Calu3 (cell line): ENCODE measurements at places on chromosomes 5 and 9. TPM values are rescaled to one million over a fixed set of nuclear protein-coding genes. Genes with fewer than 3 reads are reported as not detected.
A peak's percentile ranks its signal among the peaks of the same experiment; 100 is the strongest.

DNA sequence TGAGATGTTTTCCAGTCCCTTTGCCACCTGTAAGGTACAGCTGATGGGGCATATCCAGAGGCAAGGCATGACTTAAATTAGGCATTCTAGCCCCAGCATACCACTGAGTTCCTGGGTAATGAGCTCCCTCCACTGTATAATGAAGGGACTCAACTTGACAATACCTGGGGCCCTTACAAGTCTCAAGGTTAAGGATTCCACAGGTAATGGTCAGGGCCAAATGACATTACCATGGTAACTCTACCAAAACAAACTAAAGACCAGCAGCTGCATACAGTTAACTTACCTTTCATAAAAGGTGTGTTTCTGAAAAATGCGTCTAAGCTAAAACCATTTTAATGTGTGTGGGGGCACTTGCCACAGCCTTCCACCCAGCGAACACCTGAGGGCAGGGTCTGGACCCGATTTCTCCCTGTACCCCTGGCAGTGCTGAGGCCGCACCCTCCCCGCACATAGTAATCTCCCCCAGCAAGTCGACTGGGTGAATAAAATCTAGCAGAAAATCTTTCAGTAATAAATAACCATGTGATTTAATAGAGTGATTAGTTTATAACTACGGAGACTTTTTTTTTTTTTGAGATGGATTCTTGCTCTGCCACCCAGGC, 24.2 kb downstream of the CCDC69 start:
- no peak for DNase-seq

- DNase-seq = no peak
Observed at GRCh38 chr5:180898621-180899246, at the start of gene BTNL8. TSS of gene BTNL8 (plus strand) at chr5:180899159. CDS start at chr5:180899311, 152 bp downstream.

GRCh38 chr5:65730910-65731309, 8.9 kb downstream of the NLN start:
- no peak for DNase-seq

GRCh38 chr5:137122075-137122474, 377.1 kb downstream of the SPOCK1 start:
- DNase-seq = no peak

GRCh38 chr9:121924700-121925099, 168.4 kb downstream of the TTLL11 start:
- no peak for DNase-seq

DNA sequence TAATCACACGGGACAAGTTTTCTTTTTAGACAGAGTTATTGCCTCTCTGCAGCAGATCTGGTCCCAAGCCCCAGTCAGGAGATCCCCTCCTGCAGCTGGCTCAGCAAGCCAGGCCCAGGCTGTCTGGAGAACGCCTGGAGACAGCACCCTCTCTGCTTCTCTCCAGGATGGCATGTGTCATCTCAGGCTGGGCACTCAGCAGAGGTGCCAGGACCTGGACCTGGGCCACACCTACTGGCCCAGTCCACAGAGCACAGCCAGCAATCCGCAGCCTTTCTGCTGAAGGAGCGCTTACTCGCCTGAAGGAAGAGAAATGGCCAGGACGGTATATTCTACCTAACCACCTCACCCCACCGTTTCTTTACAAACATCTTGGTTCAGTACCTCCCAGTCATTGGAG, 4.7 kb upstream of the TBC1D9B start:
- no peak for DNase-seq

DNA sequence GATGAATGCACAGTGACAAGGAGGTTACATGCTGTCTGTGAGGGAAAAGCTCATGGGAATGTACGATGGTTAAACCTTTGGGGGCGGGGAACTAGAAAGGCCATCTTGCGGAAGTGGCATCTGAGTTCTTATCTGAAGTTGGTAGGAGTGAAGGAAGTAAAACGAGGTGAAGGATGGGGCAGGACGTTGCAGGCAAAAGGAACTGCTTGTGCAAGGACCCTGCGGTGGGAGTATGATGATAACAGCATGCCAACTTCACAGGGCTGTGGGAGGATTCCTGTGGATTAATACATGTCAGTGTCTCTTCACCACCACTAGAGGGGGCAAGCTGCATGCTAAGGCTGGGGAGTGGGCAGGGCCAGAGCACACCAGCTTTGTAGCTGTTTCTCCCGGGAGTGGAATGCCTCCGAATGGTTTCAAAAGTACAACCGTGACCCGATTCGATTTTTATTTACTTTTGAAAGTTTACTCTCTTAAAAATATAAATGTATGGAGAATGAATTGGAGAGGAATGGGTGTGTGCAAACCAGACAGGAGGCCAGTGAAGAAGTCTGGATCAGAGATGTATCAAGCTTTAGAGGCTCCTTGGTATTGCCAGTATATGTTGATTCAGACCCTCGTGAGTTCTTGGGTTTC, 62.5 kb downstream of the CYFIP2 start:
- DNase-seq = peak; percentile 72

- DNase-seq = no peak
Observed at GRCh38 chr9:121171236-121171635, 30.4 kb downstream of the RAB14 start.

- DNase-seq = no peak
Observed at GRCh38 chr5:14429101-14430050, 152.2 kb upstream of the OTULINL start.

DNA sequence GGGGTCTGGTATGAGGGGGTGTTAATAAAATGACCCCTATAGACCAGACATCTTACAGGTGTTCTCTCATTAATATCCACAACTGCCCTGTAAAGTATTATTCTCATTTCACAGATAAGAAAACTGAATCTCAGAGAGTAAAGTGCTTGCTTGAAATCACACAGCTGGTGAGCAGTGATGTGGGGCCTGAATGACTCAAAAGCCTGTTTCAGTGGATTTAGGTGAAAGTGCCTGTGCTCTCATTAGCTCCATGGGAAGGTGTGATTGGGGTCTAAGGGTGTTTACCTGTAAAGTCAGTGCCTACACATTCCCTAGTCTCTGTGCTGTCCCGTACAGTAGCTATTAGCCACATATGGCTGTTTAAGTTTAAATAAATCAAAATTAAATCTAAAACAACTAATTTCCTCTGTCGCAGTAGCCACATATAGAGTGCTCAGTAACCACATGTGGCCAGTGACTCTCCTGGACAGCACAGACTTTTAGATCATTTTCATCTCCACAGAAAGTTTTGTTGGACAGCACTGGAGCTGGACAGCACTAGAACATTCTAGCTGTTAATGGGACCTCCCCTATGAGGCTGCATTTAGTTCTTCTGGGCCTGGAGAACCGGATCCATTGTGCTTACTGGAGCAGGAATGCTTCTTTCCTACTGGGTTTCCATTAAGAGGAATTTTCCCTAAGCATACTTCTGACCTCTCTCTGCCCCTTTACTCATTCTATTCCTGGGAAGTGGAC, 52.5 kb upstream of the SEMA6A start:
- no peak for DNase-seq

GRCh38 chr5:140926443-140927227, 536 bp downstream of the PCDHAC1 start:
- peak; percentile 76 for DNase-seq

GRCh38 chr5:83444445-83444844, 27.1 kb upstream of the VCAN start:
- DNase-seq = no peak

- DNase-seq = no peak
Observed at GRCh38 chr5:130011986-130012385, 107.7 kb downstream of the CHSY3 start.

- no peak for DNase-seq
Observed at GRCh38 chr5:170818232-170818631, 34.7 kb downstream of the GABRP start.

DNA sequence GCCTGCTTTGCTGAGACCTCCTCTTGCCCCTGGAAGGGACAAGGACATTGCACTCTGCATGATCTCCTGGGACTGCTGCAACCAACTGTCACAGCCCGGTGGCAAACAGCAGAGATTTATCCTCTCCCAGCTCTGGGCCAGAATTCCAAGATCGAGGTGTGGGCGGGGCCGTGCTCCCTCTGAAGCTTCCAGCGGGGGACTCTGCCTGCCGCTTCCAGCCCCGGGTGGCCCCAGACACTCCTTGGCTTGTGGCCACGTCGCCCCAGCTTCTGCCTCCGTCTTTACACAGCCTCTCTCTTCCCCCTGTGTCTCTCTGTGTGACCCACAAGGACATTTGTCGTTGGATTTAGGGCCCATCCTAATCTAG, 67.1 kb downstream of the COL5A1 start:
- no peak for DNase-seq

- peak; percentile 64 for DNase-seq
Observed at GRCh38 chr5:52800394-52801213, 12.9 kb downstream of the ITGA1 start.

DNA sequence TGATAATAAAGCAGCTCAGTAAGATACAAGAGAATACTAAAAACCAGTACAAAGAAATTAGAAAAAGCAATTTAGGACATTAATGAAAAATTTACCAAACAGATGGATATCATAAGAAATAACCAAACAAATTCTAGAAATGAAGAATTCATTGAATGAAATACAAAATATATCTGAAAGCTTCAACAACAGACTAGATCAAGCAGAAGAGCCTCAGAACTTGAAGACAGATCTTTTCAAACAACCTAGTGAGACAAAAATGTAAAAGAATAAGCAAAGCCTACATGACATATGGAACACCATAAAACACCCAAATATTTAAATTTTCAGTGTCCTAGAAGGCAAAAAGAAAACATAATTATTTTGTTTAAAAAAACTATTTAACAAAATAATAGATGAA, 66.9 kb downstream of the SKIC3 start:
- no peak for DNase-seq

DNA sequence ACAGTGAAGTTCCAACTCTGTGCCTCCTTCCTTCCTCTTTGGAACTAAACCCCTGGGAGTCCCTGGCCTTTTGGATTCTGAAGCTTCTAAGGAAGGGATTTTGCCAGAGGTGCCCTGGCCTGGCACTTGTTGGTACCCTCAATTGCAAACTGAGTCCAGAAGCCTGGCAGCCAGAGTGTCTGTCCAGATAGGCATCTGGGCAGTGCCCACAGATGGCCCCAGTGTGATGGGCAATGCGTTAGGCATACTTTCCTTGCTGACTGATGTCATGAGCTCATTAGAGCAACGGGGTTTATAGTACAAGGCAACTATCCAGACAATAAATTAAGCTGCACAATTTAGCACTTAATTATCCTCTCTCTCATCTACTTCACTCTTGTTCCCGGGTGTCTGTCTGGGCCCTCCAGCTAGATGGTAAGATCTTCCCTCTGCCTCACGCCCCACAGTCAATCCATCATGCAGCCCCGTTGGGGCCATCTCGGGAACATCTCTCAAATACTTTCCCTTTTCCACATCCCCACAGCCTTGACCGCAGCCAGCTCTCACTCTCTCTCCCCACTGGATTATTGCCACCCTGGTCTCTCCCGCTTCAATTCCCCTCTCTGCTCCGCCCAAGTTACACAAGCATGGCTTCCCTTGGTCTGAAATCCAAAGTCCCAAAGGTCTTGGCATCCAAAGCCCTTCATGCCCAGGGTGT, 157.5 kb upstream of the SMIM23 start:
- DNase-seq = no peak

GRCh38 chr9:127989094-127989493, 8.3 kb upstream of the EEIG1 start:
- DNase-seq = no peak

GRCh38 chr5:32842813-32843530, 131.9 kb downstream of the NPR3 start:
- DNase-seq = peak; percentile 49

- DNase-seq = no peak
Observed at GRCh38 chr9:38036359-38037084, 32.5 kb downstream of the SHB start.

- DNase-seq = no peak
Observed at GRCh38 chr5:110625376-110625999, 101.0 kb downstream of the TMEM232 start.

- DNase-seq = no peak
Observed at GRCh38 chr5:131462454-131462853, 172.6 kb downstream of the RAPGEF6 start.

GRCh38 chr9:130117376-130117775, 54.8 kb upstream of the NCS1 start:
- no peak for DNase-seq

DNA sequence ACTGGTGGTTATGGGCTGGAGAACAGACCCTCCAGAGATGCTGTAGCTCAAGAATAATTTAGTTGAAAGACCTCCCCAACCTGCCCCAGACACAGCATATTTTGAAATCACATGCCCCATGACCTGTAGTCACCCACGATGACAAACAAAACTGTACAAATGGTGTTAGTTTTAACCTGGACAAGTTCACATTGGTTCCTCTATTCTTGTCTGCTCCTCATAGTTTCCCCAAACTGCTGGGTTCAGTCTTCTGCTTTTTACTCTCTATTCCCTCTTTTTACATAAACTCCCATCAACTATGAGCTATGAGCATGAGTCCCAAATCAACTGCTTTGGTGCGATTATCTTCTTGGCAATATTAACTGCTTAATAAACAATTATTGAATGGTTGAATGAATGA, 365.3 kb upstream of the CLINT1 start:
- DNase-seq = no peak

- no peak for DNase-seq
Observed at GRCh38 chr5:31378838-31379237, 153.1 kb downstream of the DROSHA start.

DNA sequence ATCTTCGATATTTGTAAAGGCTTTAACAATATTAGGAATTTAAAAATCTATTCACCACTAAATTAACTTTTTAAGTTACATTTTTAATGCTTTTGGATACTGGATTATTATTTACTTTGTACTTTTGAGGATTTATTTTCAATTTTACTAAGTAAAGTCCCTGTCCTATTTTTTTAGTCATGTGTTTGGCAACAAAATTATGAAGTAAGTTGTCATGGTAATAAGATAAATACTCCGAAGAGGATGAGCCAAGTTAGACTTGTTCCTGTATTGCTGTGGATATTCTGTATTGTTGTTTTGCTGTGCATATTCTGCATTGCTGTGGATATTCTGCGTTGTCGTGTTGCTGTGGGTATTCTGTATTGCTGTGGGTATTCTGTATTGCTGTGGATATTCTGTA, 210.1 kb downstream of the MTRR start:
- no peak for DNase-seq

GRCh38 chr5:88732862-88733261, 150.1 kb downstream of the MEF2C start:
- DNase-seq = no peak

- DNase-seq = no peak
Observed at GRCh38 chr5:2277886-2278285, 395.2 kb upstream of the IRX4 start.

DNA sequence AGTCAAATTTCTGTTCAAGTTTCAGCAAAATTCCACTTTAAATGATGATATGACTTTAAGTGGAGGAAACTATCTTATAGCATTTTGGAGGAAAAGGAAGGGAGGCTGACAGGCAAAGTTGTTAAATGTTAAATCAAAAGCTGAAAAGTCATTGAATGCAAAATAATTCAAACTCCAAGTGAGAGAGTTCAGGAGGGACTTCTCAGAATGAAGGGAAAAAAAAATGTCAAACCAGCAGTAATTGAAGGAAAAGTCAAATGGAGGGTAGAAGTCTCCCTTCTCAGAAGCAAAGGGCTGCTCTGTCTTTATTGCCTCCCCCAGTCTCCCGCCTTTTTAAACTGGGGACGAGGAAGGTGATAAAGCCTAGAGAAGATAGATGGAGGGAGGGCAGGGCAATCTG, 134.8 kb downstream of the CMYA5 start:
- no peak for DNase-seq

Gene ZNF189
- total RNA-seq = 20.1 and 21.5 TPM in 2 replicates

Gene IL5
- not detected in 2 replicates for total RNA-seq

Gene STPG3
- total RNA-seq = not detected in 2 replicates

Gene CNTFR
- total RNA-seq = 0.44 TPM in 1 of 2 replicates, not detected in the other

Gene STOM
- total RNA-seq = 25.2 and 25.5 TPM in 2 replicates

Gene SWI5
- 9.6 and 9.7 TPM in 2 replicates for total RNA-seq

Gene DND1
- total RNA-seq = 2.8 and 2.9 TPM in 2 replicates

Gene NREP
- 19.4 and 24.6 TPM in 2 replicates for total RNA-seq
